Hematopoietic multipotent progenitor cell (in vitro differentiated cells): ENCODE measurements at places on chromosomes 2 and 18.

DNA sequence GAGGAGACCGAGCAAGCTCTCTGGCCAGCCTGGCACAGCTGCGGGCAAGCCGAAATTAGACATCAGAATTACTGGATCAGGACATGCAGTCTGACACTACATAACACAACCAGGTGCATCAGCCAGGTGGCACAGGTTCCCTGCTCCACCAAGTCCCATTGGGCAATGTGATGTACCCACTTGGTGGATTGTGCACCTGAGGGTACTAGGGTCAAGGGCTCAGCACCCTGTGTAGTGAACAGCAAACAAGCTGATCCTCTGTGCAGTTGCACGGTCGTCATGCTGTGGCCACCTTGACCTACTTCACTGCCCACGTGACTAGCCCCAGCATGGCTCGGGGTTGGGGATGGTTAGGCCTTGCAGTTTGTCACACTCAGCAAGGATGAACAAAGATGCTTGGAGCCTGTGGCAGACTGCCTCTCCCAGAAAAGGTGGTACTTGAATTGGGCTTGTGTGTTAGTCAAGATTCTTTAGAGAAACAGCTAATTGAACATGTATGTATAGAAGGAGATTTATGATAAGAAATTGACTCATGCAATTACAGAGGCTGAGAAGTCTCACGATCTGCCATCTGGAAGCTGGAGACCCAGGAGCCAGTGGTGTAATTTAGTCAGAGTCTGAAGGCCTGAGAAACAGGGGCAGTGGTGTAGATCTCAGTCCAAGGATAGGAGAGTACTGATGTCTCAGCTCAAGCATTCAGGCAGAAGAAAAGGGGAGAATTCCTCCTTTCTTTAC is 71.4 kb upstream of the TMEM87B start:
- no peak for DNase-seq

GRCh38 chr2:64604155-64604554 is 49.6 kb downstream of the SERTAD2 start:
- DNase-seq, result no peak

GRCh38 chr2:120419073-120419472 is 73.1 kb downstream of the INHBB start:
- no peak for DNase-seq

GRCh38 chr2:222738809-222739208 is 67.4 kb downstream of the MOGAT1 start:
- no peak for DNase-seq

DNA sequence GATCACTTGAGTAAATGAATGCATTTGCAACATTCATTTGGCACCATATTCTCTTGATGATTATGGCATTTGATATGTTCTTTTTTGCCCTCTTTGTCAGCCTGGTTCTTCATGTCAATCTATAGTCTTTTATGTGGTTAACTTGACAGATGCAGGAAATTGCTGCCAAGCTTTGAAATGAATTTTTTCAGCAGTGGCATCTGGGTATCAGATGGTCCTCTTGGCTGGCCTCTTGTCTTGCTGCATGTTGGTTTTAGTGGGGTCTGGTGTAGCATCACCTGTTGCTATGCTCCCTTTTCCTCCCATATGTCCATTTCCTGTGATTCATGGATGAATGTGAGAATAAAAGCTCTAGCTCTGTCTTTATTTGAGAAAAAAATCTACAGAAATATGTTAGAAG is 119.9 kb downstream of the DPP4 start:
- peak; percentile 11 for DNase-seq

- DNase-seq, result no peak
Observed at GRCh38 chr18:75456199-75456631, 28.7 kb upstream of the SMIM21 start.

DNA sequence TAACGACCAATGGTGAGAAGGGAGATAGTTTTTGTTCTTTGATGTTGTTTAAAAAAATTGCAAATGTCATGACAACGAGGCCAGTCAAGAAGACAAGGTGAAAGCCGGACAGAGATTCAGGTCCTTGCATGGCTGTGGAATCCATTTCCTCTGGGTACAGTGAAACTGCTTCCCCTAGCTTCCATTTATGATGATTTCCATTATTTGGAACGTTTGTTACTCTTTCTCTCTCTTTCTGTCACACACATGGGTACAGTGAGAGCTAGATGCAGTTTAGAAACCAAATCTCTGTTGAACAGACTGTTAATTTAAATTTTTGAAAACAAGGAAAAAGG is 57.4 kb upstream of the MSH2 start:
- DNase-seq, result no peak

DNA sequence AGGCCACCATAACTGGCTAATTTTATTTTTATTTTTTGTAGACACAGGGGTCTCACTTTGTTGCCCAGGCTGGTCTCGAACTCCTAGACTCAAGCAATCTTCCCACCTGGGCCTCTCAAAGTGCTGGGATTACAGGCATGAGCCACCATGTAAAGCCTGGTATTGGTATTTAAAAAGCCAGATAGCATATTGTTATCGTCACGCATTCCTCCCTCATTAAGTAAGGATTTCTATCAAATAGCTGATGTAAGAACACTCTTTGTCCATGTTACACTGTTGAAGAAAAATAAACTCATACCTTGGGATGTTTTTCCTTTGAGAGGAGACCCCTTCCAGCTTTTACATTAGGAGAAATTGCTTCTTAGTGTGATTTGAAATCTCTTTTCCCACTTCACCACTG is 39.2 kb upstream of the DARS1 start:
- no peak for DNase-seq

DNA sequence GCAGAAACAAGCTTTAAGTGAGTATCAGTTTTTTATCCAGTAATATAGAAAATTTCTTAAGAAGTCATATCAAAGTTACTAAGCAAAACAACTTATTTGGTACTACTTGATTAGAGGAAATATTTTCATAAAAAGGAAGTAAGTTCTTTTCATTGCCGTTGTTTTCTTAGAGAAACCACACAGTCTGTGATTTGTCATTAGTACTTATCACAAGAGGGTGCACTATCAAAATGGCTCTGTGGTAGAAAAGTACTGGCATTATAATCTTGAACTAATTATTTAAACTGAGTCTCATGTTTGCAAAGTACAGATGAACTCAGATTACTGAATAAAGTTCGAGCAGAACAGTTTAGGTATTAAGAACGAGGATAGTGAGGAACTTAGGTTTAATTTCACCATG is 93.4 kb downstream of the IKZF2 start:
- no peak for DNase-seq

GRCh38 chr2:238064376-238064775 is 3.6 kb downstream of the SCLY start:
- no peak for DNase-seq

- no peak for DNase-seq
Observed at GRCh38 chr2:75289771-75290170, 90.5 kb upstream of the TACR1 start.

GRCh38 chr2:109173311-109174171 is 44.5 kb downstream of the SH3RF3 start:
- DNase-seq, result peak; percentile 10

- DNase-seq, result no peak
Observed at GRCh38 chr2:106537047-106537446, 49.9 kb downstream of the CD8B2 start.

DNA sequence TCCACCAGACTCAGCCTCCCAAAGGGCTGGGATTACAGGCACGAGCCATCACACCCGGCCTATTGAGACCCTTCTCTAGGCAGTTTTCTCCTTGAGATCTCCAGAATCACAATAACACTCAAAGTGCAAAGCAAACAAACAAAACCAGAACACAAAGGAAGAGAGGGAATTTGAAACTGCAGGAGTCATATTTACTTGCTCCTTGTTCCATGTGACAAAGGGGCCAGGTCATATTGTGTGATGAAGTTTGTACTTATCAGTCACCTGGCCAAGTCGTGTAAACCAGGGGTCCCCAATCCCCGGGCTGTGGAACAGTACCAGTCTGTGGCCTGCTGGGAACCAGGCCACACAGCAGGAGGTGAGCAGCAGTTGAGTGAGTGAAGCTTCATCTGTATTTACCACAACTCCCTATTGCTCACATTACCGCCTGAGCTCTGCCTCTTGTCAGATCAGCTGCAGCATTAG is 26.5 kb downstream of the SCYGR8 start:
- DNase-seq, result no peak

GRCh38 chr2:204538182-204539018 is 6.9 kb upstream of the PARD3B start:
- DNase-seq, result no peak

GRCh38 chr2:109475531-109476210 is 138.1 kb downstream of the SEPTIN10 start:
- no peak for DNase-seq

DNA sequence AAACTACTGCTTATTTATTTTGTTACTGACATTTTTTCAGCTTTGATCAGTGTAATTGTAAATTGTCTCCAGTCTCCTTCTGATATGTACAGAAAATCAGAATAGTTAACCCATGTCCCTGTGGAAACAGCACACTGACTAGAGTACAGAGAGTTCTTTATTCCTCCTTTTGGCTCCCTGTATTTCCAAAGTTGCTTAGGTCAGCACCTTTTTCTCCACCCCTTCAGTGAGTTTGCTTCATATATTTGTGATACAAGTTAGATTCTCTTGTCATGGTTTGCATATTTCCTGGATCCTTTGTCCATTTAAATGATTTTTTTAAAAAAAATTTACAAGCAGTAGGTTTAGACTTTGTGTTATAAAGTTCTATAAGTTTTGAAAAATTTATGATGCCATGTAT is 2051.1 kb upstream of the LRRTM1 start:
- no peak for DNase-seq

DNA sequence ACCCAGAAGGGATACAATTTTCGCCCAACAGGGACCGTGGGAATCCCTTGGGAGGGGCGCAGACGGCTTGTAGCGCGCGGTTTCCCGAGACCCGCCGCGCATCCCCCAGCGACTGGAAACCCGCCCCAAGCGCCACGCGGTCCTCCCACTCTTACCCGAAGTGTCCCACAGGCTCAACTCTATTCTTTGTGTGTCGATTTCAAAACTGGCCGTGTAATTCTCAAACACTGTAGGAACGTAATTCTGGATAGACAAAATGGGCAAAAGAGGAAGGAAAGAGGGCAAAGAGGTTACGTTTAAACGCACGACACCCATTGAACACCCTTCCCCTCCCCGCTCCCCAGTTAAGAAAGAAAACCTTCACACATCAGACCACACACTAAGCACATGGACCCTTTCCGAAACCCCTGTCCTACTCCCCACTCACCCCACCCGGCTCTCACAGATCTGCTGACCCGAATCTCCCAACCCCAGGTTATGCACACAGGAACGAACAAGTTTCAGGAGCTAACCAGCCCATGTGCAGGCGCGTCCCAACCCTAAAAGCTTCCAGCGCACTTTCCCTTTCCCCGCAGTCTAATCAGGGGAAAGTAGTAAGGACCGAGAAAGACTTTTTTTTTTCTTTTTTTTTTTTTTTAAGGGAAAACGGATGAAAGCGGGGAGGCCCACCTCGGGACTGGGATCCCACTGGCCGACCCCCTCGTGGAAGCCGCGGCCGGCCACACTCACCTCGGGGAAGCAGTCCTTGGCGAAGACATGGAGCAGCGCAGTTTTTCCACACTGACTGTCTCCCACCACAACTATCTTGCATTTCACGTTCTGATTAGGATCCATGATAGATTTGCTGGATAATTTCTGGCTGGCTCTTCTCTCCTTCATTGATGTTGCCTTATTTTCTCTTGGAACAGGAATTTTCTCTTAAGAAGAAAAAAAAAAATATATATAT is 655 bp downstream of the RND3 start:
- DNase-seq, result no peak

GRCh38 chr2:229669841-229670240 is 44.5 kb downstream of the DNER start:
- no peak for DNase-seq

GRCh38 chr18:60163622-60164021 is 209.0 kb downstream of the MC4R start:
- no peak for DNase-seq

- no peak for DNase-seq
Observed at GRCh38 chr18:13290856-13291271, 72.3 kb downstream of the LDLRAD4 start.

- no peak for DNase-seq
Observed at GRCh38 chr18:63883617-63884016, 3.9 kb upstream of the SERPINB2 start.

DNA sequence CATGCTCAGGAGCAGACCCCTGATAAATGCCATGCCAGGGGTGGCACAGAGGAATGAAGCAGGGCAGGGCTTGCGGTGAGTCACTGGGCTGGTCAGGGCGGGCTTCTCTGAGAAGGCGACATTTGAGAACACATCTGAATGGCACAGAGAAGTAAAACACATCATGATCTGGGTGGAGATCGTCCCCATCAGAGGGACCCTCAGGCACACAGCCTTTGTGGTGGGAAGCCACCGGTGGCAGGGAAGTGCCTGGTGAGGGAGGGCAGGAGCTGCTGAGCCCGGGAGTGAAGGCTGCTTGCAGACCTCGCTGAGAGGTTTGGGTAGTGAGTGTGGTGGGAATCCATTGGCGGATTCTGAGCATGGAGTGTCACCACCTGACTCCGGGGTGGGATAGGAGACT is 44.5 kb downstream of the DCDC2C start:
- DNase-seq, result no peak

DNA sequence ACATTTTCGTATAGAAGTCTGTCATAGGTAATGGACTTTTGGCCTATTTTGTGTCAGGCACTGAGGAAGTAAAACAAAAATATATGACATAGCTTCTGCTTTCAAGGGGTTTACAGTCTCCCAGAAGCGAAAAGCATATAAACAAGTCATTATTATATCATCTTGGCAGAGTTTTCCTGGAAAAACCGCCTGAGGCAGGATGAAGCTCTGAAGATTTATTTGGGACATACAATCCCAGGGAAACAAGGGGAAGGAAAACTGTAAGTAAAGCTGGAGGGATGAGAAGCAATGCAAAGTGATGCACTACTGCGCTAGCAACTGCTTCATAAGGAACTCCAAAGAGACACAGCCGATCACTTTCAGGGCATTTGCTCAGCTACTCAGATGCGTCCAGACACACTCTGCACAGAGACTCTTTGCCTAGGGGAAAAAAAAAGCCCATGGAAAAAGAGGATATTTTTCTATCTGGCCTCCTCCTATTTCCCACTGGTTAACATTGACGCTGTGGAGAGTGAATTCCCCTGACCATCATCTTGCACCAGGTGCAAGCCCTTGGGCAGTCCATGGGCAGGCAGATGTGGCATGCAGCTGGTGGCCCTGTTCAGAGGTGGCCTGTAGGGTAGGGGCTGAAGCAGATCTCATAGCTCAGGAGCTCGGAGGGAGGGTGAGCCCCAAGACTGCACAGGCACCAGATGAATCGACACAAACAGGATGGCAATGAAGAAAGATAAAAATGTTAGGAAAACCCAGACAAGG is 158.1 kb downstream of the METTL4 start:
- DNase-seq, result no peak

- no peak for DNase-seq
Observed at GRCh38 chr2:235712176-235712575, 218.3 kb downstream of the AGAP1 start.

GRCh38 chr2:142602418-142602989 is 275.0 kb upstream of the KYNU start:
- DNase-seq, result no peak

GRCh38 chr2:20035955-20036666 is 15.3 kb downstream of the LAPTM4A start:
- DNase-seq, result no peak

GRCh38 chr18:75122334-75122958 is 86.5 kb downstream of the PTGR3 start:
- no peak for DNase-seq
